Activated T-helper 1 cell treated with anti-CD3 and anti-CD28 coated beads, Interleukin-2, amount 50 U/mL, for 16 hours (primary cell): ENCODE measurements at places on chromosomes 12 and 14.

DNA sequence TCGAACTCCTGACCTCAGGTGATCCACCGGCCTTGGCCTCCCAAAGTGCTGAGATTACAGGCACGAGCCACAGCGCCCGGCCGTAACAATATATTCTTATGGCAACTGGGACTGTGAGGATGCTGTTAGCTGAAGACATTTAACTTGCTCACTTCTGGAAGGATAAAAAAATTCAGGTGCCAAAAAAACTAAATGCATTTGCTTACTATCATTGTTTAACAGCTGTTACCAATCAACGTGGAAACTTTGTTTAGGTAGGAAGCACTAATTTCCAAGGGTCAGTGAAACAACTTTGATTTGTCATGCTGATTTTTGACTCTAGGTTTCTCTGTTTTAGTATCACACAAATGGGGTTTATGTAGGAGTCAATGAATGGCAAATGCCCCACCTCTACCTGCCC is 297.3 kb downstream of the ERC1 start:
- no peak for DNase-seq

DNA sequence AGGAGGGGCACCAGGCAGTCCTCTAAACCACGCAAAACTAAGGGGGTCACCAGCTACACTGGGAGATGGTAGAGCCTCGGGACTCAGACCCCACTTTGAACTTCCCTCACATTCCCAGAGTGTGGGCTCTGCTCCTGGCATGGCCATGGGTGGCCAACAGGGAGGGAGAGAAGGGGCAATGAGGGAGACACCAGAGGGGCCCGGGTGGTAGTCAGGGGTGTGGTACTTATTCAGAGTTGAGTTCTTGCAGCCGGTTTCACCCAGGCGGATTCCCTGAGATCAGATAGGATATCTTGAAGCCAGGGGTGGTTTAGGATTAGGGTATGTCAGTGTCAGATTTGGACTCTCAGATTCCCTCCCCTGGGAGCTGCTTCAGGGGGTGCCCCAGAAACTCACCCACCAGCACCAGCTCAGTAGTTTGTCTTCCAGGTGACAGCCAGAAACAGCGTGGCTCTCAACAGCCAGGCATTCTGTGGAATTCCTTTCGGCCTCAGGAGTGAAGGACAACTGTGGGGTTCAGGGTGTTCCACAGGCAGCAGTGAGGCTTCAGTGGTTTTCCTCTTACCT is 56.0 kb downstream of the ELK3 start:
- no peak for DNase-seq

GRCh38 chr14:87995500-87996290 is 2.7 kb upstream of the GALC start:
- no peak for DNase-seq

- DNase-seq = no peak
Measured at GRCh38 chr12:109202770-109203169, 86.4 kb downstream of the ACACB start.

GRCh38 chr12:127238107-127238506 is 1028.9 kb upstream of the TMEM132C start:
- DNase-seq = no peak

- no peak for DNase-seq
Measured at GRCh38 chr14:77347751-77348150, 26.9 kb downstream of the GSTZ1 start.
